ENCODE measurements at places on chromosomes 12 and 14. TPM values are rescaled to one million over a fixed set of nuclear protein-coding genes. Genes with fewer than 3 reads are reported as not detected.

Gene ERP27
- total RNA-seq: not detected

Gene BCL11B
- total RNA-seq: 0.20 TPM

Gene LTBP2
- total RNA-seq: 11.0 TPM

Gene NGB
- total RNA-seq: not detected

Gene EIF2S3B
- 0.88 TPM for total RNA-seq

Gene COX6A1
- total RNA-seq: 842 TPM

Gene PIANP
- total RNA-seq: 1.2 TPM

Gene LAG3
- total RNA-seq: 1.6 TPM

Gene SDR9C7
- total RNA-seq: not detected

Gene CDH24
- 5.2 TPM for total RNA-seq

Gene RD3L
- total RNA-seq: not detected

Gene FGD4
- 3.5 TPM for total RNA-seq

Gene FAR2
- total RNA-seq: not detected

Gene PROX2
- not detected for total RNA-seq

Gene FAM181A
- not detected for total RNA-seq

Gene RGS6
- total RNA-seq: not detected

Gene USP44
- 0.23 TPM for total RNA-seq

Gene VWF
- 0.10 TPM for total RNA-seq

Gene CCDC196
- total RNA-seq: not detected

Gene OASL
- total RNA-seq: 3.7 TPM

Gene FLVCR2
- 5.8 TPM for total RNA-seq

Gene FLRT2
- 4.1 TPM for total RNA-seq

Gene BATF
- total RNA-seq: not detected

Gene OR4E2
- not detected for total RNA-seq

Gene ANKRD33
- 0.12 TPM for total RNA-seq

Gene WNT5B
- total RNA-seq: 2.2 TPM

Gene SMARCD1
- total RNA-seq: 64.7 TPM

Gene MIP
- total RNA-seq: not detected

Gene HVCN1
- 0.77 TPM for total RNA-seq

Gene RNASE4
- 8.9 TPM for total RNA-seq

Gene CRIP1
- total RNA-seq: 1,965 TPM

Gene SIX6
- not detected for total RNA-seq

Gene TCL1B
- total RNA-seq: not detected

Gene GLS2
- total RNA-seq: 0.11 TPM

Gene INHBC
- 0.05 TPM for total RNA-seq

Gene DCD
- total RNA-seq: not detected

Gene ISM2
- total RNA-seq: 0.33 TPM

Gene FAM177A1
- total RNA-seq: 96.3 TPM

Gene YEATS4
- 47.0 TPM for total RNA-seq

Gene ING4
- 16.8 TPM for total RNA-seq

Gene TMCC3
- 0.99 TPM for total RNA-seq

Gene RNASE13
- total RNA-seq: not detected

Gene MRPL42
- 49.1 TPM for total RNA-seq

Gene PCED1B
- total RNA-seq: 44.4 TPM

Gene HRK
- 0.76 TPM for total RNA-seq

Gene B3GNT4
- 0.54 TPM for total RNA-seq

Gene STAC3
- 0.43 TPM for total RNA-seq

Gene C12orf50
- not detected for total RNA-seq

Gene SYNDIG1L
- total RNA-seq: not detected

Gene TRIM9
- total RNA-seq: 10.5 TPM

Gene RPL10L
- total RNA-seq: not detected

Gene ALKBH2
- total RNA-seq: 46.7 TPM
